Activated gamma-delta T cell treated with anti-CD3 and anti-CD28 coated beads, Interleukin-2, amount 50 U/mL, for 16 hours (primary cell): ENCODE measurements at places on chromosomes 4 and X.

DNA sequence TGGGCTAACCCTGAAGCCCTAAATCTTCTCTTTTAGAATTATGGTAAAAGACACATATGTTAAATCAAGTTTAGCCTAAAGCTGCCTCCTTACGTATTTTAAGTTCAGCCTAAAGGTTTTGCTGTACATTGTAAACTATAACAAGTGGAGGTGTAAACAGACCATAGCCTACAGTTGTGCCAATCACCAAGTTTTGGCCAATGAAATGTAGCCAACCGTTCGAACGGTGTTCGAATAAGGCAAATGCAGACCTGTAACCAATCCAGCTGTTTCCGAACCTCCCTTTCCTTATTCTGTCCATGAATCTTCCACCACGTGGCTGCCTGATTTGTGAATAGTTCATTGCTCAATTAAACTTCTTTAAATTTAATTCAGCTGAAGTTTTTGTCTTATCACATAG, 52.1 kb upstream of the TBC1D9 start:
- DNase-seq, result no peak

GRCh38 chr4:152033621-152034020, 272.8 kb upstream of the GATB start:
- DNase-seq, result no peak

- DNase-seq, result no peak
These were observed 31.5 kb upstream of the DIPK2B start for GRCh38 chrX:45232139-45232538.

- DNase-seq, result no peak
These were observed 133.4 kb downstream of the TBC1D19 start for GRCh38 chr4:26717332-26717731.

- no peak for DNase-seq
These were observed 190.6 kb upstream of the TTC29 start for GRCh38 chr4:147136310-147136709.

GRCh38 chr4:47239649-47240048, 208.3 kb downstream of the GABRB1 start:
- DNase-seq, result no peak

GRCh38 chr4:99614491-99614890, 39.9 kb downstream of the MTTP start:
- DNase-seq, result no peak

DNA sequence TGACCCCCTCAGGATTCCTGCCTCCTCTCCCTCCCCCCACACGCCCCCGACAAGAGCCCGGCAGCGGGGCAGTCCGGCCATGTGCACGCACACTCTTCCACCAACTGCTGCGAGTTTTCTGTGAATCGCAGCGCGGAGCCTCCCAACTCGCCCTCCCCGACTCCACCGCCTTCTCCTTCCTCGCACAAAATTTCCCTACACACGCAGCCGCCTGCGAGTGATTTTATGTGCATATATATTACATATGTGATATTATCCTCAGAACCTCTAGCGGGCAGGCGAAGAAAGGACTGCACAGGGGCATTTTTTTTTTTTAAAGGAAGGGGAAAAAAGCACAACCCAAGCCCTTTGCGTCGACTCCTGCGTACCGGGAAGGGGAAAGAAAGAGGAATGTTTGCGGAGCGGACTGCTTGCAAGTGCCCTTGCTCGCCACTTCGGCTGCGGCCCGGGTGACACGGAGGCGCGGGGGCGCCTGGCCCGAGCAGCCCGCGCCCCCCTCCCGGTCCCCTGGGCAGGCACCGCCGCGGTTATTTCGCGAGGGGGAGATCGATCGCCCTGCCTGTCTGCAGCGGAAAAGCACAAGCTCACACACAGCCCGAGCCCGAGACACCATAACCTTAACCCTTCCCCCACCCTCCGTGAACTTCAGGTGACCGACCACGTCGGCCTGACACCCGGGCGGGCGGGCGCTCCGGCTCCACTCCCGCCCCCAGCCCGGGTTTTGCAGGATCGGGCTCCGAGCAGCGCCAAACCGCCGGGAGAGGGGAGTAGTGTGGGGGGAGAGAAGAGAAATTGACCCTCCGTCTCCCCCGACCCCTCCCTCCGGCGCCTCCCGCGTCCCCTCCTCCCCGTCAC, 2.3 kb downstream of the ZNF827 start:
- peak; percentile 46 for DNase-seq

DNA sequence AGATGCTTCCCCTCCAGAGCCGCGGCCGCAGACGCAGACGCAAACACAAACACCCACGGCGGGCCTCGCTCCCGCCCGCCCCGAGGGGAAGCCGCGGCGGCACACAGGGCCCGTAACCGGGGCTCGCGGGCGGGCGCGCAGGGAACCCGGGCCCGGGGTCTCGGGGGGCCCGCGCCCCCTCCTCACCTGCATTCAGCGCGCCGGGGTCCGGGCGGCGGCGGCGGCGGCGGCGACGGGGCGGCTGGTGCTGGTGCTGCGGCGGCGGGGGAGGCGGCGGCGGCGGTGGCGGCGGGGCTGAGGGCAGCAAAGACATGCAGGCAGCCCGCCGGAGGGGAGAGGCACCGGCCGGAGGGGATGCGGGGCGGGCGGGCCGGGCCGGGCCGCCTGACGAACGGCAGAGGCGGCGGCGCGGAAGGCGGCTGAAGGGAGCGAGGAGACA, 255 bp upstream of the CNOT6L start:
- DNase-seq, result no peak

DNA sequence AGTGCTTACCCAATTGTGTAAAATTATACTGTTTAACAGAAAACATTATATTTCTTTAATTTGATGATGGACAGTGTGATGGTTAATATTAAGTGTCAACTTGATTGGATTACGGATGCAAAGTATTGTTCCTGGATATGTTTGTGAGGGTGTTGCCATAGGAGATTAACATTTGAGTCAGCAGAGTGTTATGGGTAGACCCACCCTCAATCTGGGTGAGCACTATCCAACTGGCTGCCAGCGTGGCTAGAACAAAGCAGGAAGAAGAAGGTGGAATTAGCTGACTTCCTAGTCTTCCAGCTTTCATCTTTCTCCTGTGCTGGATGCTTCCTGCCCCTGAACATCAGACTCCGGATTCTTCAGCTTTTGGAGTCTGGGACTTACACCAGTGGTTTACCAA, 42.1 kb downstream of the HS6ST2 start:
- DNase-seq, result no peak

- DNase-seq, result no peak
These were observed 15.4 kb downstream of the VAMP7 start for GRCh38 chrX:155896512-155896911.

- no peak for DNase-seq
These were observed 65.4 kb upstream of the FAM9C start for GRCh38 chrX:13109817-13110216.

DNA sequence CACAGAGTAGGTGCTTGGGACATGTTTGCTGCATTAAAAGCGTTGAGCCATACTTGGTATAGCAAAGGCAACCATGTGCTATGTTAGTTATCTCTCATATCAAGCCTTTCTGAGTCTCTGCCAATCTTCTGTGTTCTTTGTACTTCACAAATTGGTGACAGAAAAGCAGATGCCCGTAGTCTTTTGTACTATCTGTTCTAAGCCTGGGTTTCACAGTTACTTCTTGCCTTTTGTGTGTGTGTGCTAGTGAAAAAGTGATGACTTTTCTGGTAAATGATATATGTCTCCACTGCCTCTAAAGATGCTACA, 16.1 kb upstream of the KLHL2 start:
- no peak for DNase-seq

- no peak for DNase-seq
These were observed 161.5 kb upstream of the SFRP2 start for GRCh38 chr4:153950100-153950979.

- DNase-seq, result no peak
These were observed 96.0 kb upstream of the C1GALT1C1 start for GRCh38 chrX:120725874-120726273.

DNA sequence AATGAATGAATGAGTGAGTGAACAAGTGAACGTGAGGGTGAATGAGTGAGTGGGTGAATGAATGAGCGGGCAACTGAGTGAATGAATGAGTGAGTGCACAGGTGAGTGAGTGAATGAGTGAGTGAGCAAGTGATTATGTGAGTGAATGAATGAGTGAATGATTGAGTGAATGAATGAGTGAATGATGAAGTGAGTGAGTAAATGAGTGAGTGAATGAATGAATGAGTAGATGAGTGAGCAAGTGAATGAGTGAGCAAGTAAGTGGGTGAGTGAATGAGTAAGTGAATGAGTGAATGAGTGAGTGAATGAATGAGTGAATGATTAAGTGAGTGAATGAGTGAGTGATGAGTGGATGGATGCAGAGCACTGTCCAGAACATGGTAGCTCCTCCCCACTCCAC, 205.8 kb downstream of the STK32B start:
- no peak for DNase-seq

DNA sequence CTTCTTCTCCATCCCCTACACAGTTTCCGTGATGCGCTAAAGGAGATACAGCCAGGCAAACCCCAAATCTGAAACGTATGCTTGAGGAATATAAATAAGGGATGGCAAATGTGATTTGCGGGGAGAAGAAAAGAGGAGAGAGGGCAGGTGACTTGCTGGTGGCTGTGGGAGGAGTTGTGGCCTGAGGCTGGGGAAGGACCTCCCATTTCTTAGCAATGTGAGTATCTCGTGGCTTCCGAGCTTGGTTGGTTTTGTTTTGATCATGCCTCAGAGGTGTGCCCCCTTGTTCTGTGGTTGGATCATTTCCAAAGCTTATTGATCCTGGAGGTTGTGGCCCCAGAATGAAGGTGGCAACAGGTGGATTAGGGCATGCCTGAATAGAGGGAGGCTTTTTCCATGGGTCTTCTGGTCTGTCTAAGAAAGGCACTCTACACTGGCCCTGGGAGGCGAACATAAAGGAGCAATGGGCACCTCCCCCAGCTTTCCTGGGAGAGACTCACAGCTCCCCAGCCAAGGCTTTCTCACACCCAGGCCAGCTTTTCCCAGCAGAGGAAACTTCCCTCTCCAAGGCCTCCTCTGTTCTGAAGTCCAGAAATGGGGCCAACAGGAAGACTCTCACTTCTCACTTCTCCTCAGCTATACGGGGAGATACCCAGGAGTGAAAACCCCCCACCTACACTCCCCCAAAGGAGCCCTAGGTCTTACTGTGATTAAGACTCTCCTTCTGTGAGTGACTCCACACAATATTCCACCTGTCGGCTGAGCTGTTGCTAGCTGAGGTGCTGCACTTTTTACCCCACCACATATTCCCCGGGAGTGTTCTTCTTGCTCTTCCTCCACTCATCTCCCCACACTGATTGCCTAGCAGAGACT, 40.0 kb downstream of the C4orf51 start:
- no peak for DNase-seq

DNA sequence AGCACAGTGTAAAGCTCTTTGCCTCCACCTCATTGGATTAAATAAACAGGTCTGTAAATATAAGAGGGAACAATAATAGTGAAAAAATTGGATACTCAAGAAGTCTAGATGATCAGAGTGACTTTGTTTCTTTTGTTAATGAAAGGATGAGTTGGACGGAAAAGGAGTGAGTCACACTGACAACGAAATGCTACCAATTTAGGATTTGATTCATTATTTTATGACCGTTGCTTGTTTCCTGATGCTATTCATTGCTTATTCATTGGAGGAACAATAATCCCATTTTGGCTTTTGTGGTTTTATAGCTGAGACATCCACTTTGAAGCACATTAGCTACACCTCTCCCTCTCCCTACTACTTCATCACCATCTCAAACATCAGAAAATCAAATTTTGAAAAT, 74.4 kb upstream of the DYNLT3 start:
- no peak for DNase-seq

DNA sequence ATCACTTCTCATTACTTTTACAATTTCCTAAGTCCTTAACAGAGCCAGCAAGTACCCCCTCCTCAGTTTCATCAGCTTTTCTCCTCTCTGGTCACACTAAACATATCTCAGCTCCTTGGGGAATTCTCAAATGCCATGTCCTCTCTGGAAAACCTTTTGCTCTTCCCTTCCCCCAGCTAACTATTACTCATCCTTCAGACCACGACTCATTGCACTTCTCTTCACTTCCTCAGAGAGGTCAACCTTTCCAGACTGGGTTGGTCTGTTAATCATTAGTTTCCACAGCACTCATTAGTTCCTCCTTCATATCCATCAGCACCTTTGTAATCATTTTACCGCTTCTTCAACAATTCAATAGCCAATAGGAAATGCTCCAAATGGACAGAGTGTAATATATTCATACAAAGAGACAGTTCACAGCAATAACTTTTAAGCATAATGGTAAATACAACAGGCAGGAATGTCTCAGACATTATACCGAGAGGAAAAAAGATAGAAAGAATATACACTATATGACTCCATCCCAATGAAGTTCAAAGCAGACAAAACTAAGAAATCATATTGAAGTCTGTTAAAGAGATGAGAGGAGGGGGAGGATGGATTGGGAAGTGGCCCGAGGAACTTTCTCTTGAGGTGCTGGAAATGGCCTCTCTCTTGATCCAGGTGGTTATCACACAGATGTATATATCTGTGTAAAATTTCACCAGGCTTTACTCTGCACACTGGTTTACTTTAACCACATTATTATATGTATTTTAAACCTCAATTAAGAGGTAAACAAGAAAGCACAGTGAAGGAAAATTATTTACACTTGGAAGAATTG, 39.6 kb downstream of the DDX60L start:
- no peak for DNase-seq

DNA sequence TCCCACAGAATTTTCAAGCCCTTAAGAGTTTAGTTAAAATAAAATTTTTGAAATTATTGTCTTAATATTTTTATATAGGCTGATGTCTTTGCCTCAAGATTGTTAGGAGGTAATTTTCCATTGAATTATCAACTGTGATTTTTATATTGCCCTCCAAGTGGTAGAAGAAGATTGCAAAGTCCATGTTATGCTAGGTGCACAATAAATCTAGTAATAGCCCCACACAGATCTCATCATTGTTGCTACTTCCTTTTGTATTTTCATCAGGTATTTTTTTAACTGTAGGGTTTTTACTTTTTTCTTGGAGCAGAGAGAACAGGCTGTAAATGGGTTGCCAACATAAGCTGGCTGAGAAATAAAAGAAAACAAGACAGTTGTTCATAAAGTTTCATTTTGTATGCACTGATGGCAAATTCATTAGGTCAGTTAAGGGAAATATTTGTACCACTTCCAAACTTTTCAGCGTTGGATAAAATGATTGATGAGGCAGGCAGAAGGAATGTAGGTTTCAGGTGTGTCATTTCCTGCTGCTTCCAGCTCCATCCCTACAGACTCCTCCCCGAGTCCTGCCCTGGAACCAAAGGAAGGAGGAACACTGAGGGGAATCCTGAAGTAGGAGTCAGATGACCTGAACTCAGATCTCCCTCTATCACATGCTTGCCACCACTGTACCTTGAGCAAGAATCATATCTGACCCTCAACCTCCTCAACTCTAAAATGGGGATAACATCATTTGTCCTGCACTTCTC, 105.5 kb downstream of the PRRG1 start:
- DNase-seq, result no peak

GRCh38 chrX:47233333-47234113, 714 bp downstream of the USP11 start:
- DNase-seq, result peak; percentile 92

DNA sequence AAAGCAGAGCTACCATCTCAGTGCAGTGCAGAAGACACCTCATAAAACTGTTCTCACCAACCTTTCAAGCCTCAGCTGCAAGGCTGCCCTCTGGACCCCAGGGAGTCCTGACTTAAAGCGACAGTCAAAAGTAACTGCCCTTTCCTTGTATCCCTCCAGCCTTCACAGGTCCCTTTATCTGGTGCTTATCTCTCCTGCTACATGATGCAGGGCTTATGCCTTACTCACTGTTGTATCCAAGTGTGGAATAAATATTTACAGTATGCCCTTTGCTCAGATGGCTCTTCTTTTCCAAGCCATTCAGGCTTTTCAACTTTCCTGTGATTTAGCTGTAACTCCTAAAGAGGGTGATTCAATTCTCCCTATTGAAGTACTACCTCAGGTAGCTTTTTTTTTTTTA, 92.6 kb downstream of the KDR start:
- DNase-seq, result no peak

- no peak for DNase-seq
These were observed 576.2 kb upstream of the SMIM31 start for GRCh38 chr4:164177753-164178152.
